Panc1 (cell line): ENCODE measurements at places on chromosomes 3 and 15.

DNA sequence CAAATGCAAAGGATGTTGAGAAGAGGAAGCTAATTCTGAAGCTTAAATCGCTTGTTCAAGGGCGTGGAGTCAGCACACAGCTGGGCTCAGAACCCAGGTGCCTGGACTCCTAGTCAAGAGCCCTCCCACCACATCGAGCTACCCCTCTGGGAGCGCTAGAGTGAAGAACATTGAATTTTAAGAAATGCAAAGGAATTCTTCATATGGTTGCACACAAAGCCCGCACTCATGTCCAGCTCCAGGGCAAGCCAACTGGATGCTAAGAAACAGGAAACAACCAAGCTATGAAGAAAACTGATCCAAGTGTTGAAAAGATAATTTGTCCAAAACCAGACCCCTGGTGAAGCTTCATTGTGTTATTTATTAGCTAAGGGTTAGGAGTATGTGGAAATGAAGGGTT is 122.3 kb downstream of the ALDH1A2 start:
- no peak for DNase-seq

GRCh38 chr3:124969190-124969589 is 34.6 kb upstream of the MUC13 start:
- DNase-seq: no peak

- DNase-seq: no peak
These were observed 28.9 kb upstream of the DCBLD2 start for GRCh38 chr3:98930413-98930812.

DNA sequence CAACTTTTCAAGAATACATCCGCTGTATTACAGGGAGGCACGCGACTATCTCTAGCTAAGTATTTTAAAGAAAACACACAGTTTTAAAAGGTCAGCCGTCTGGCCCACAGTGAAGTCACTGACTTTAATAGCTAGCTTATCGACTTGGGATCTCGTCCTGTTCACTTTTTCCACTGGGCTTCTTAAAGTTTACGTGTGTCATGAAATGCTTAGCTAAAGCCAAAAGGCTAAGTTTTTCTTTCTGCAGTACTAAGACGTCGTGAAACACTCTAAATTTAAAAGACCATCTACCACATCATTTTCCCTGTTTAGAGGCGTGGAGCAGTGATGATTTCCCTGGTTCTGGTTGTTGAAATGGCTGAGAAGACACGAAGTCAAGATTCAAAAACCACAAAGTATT is 27.1 kb downstream of the LRIG1 start:
- DNase-seq: no peak

GRCh38 chr3:12229146-12229851 is 59.6 kb upstream of the PPARG start:
- DNase-seq: no peak

- peak; percentile 22 for DNase-seq
These were observed 65.2 kb downstream of the TPRA1 start for GRCh38 chr3:127525373-127525772.

DNA sequence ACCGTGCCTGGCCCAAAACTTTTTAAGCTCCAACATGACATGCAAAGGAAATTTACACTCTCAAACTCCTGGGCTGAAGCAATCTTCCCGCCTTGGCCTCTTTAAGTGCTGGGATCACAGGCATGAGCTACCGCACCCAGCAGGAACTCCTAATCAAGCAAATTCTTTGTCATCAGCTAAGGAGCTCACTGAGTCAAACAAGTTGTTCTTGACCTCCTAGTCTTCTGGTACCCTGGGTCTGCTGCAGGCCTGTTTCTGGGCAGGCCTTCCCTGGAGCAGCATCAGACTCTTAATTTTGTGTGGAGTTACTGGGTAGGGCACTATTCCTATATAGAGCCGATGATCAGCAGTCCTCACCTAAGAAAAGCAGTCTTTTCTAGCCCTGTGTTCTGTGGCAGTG is 68.4 kb upstream of the FLNB start:
- DNase-seq: no peak

DNA sequence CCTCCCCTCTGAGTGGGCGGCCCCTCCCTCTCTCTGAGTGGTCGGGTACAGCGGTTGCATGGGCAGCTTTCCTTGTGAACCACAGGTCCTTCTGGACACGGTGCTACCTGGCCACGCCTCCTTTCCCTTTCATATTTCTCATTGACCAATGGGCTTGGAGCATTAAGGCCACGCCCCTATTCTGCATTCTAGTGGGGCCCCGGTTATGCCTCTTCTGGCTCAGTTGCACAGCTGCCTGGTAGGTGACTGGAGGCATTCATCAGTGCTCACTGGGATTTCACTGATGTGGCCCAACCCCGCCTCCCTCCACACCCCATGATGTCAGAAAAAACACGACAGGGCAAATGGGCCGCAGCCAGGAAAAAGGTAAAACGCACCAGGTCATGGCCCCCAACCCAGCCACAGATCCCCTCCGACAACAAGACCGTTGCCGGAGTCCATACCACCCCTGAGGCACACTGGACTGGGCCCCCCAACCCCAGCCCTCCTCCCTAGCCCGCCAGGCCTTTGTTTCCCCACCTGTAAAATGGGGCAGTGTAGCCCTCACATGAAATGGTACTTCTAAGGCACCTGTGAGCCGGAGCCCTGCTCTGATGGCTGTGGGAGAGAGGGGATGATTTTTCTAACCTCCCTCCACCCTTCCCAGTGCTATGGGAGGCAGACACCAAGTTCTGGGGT is 26.3 kb downstream of the NGRN start:
- DNase-seq: no peak

DNA sequence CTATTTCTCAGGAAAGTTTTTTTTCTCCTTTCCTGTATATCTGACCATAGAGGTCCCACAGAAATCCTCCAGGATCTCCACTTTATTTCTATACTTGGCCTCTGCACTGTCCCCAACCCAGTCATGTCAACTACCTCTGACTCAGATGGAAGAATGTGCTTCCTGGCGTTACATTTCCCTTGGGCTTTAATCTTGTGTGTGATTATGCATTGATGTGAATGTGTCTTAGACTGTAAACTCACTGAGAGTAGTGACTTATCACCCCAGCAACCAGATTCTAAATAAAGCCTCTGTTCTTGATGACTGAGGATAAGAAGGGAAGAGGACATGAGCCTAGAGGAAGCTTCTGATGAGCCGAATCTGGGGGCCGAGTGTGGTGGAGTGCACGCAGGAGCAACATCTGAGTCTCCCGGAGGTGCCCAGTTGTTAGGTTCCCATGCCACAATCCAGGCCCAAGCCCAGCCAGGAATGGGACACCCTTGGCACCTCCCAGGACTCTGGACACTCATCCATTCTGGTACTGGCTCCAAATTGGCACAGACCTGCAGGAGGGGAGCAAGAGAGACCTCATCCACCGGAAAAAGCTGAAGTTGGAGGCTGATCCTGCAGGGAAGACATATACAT is 32.1 kb upstream of the HEG1 start:
- DNase-seq: no peak
